ENCODE measurements at places on chromosomes 5 and 9. TPM values are rescaled to one million over a fixed set of nuclear protein-coding genes. Genes with fewer than 3 reads are reported as not detected.

The CCDC192 gene
- total RNA-seq = not detected

The PCDHB8 gene
- 3.5 TPM for total RNA-seq

GRCh38 chr5:179599566-179599965 is 23.9 kb downstream of the HNRNPH1 start:
- no peak for DNase-seq

DNA sequence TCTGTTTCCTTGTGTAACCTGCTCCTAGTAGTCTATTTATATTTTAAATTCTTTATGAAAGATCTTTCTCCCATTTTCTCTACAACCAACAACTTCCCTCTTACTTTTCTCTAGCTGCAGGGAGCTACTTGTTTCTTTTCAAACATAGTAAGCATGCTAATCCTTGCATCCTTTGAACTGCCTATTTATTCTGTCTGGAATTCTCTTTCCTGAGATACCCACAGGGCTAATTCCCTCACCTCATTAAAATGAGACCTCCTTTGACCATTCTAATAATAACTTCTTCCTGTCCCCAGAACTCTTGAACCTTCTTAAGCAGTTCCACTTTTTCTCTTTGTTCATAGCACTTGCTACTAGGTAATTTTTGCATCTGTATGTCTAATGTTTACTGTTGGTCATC is 620.6 kb upstream of the CDH18 start:
- DNase-seq = no peak

- no peak for DNase-seq
Observed at GRCh38 chr5:55344392-55344992, 36.7 kb downstream of the MTREX start.

DNA sequence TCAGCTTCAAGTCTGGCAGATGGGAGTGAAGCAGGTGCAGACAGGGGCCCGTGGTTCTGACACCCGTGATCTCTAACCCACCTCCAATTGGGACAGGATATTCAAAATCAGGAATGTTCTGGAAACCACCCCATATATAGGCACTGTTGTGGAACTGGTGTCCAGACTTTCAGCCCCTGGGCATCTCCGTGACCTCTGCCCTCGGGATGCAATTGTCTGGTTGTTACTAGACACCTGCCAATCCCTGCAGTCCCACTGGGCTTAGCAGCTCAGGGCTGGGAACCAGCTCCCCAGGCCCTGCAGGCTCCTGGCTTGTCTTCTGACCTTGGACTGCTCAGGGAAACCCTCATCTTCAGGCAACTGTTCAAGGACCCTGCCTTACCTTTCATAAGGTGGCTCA is 38.8 kb downstream of the NTNG2 start:
- no peak for DNase-seq

GRCh38 chr5:122311497-122311960 is 508 bp upstream of the SNCAIP start:
- peak; percentile 72 for DNase-seq

- DNase-seq = no peak
Observed at GRCh38 chr9:131809941-131810344, 70.1 kb upstream of the RAPGEF1 start.

DNA sequence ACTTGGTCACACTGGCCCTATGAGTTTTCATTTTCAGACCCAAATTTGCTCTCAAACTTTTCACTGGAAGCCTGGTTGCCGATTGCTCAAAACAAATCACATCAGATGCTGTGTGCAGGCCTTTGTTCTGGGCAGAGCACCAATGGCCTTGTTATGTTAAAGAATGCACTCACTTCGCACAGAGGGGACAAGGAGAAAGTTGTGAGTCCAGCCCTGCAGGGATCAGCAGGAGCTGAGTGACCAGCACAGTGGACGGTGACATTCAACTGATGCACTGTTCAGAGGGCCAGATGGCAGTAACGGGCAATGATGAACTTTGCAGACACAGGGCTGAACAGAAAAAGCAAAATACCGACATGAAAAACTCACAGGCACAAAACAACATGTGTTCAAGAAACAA is 86.1 kb downstream of the BARX1 start:
- DNase-seq = no peak

DNA sequence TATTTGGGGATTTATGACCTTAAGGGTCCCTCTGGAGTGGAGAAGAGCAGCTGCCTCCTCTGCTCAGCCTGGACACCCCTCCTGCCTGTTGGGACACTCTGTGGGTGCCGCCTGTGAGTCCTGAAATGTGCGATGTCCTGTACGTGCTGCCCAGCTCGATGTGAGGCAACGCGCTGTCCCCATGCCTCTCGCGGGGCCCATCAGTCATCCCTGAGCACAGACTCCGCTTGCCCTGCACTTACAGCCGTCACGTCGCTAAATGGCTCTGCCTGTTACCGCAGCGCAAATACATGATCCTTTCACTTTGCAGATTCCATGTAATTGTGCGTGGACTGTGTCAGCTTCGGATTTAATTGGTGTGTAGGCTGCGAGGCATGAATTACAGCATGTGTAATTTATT is 27.1 kb downstream of the IRX4 start:
- no peak for DNase-seq

- DNase-seq = no peak
Observed at GRCh38 chr5:132788508-132788907, 11.5 kb upstream of the SEPTIN8 start.

- peak; percentile 13 for DNase-seq
Observed at GRCh38 chr5:168311061-168311566, 19.7 kb downstream of the WWC1 start.

DNA sequence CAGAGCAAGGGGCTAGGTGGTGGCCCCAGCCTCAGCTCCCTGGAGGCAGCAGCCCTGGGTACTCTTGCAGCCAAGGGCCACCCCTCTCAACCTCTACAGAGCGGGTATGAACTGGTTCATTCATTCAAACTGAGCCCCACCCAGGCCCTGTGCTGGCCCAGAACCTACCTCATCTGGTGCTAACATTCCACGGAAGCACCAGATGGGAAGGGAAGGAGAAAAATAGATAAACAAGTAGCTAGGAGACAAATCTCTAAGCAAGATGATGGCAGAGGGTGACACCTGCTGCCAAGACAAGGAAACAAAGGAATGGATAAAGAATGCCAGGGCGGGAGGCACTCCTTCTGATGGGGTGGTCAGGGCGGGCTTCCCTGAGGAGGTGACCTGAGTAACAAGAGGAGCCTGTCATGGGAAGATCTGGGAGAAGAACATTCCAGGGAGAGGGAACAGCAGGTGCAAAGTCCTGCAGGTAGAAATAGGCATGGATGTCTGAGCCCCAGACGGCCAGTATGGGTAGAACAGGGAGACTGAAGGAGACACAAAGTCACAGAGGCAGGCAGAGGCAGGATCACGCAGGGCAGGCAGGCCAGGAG is 6.1 kb downstream of the ST6GALNAC4 start:
- DNase-seq = no peak

GRCh38 chr9:107397076-107398044 is 92.2 kb downstream of the KLF4 start:
- DNase-seq = no peak

- DNase-seq = no peak
Observed at GRCh38 chr9:26937816-26938371, 9.1 kb downstream of the PLAA start.

DNA sequence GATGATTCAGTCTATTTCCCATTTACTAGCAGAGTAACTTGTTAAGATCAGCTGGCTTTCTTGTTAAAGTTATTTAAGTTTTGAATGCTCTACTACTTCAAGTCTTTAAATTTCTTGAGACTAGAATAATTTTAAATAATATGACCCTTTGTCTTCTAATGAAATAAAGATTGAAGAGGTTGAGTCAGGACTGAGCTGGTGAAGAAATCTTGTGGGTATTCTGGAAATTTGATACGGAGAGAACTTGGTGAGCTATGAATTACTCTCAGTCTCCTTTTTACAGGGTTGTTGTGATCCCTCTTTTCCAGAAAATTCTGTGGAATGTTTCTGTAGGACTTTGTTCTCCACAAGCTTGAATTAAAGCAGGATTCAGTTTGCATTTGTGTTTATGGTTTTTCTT is 29.3 kb downstream of the RNF20 start:
- DNase-seq = no peak

GRCh38 chr5:134124289-134125038 is 10.0 kb downstream of the TCF7 start:
- DNase-seq = no peak

DNA sequence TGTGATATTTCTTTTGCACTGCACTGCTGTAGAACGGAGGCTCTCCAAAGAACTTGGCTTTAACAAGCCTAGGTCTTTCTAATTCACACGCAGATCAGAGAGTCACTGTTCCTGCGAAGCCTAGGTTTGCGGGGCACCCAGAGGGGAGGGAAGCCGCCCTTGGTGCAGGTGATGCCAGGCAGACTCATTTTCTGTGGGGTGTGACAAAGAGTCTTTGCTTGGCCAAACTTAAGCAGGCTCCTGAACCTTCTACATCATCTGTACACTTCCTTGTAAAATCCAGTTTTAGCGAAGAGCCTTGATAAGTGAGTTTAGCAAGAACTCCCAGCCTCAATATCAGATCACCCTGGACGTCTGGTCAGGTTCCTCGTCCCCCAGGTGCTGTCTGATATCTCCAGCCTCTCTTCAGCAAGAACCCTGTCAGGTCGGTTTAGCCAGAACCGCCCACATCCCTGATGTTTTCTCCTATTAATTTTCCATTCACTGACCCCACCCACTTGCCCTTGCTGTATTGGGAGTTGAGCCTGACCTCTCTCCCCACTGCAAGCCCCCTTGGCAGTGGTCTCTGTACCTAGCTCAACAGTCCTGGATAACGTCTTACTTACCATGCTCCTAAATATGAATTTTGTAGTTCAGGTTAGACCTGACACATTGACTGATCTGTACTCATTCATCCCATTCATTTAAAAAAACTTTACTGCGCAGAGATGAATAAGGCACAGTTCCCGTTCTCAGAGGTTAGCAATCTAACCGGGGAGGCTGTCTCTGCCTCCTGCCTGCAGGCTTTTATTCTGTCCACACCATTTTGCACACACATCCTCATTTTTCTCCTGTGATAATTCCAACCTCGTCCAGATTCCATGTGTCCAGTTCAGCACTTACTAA is 880 bp upstream of the UBAC1 start:
- DNase-seq = no peak

Measured in posterior vena cava (tissue), 2 donors.